ENCODE measurements at places on chromosomes 12 and 14.

- DNase-seq, result no peak
Measured at GRCh38 chr12:2944401-2945047, 14.7 kb upstream of the TEAD4 start.

GRCh38 chr12:31317471-31318395 is 8.2 kb downstream of the SINHCAF start:
- peak; percentile 6 for DNase-seq

- no peak for DNase-seq
Measured at GRCh38 chr14:85663256-85663655, 133.3 kb downstream of the FLRT2 start.

DNA sequence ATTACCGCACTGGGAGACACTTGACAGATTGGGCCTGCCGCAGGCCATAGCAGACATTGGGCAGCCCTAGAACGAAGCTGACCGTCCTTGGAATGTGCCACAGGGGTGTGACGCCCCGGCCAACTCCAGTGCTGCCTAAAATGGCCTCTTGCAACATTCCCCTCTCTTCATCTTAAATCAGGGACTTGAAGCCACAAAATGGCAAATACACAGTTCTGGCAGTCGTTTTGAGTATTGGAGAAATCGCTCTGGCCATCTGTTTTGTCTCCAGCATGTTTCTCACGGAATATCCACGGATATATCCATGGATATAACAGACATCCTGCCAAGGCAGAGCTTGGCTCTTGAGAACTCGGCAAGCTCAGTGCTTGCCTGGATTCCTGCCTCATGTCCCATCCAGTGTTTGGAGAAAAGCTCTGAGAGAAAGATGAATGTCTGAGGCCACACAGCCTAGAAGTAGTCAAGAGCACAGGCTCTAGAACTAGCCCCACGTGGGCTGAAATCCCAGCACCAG is 158.4 kb downstream of the CHST11 start:
- no peak for DNase-seq

DNA sequence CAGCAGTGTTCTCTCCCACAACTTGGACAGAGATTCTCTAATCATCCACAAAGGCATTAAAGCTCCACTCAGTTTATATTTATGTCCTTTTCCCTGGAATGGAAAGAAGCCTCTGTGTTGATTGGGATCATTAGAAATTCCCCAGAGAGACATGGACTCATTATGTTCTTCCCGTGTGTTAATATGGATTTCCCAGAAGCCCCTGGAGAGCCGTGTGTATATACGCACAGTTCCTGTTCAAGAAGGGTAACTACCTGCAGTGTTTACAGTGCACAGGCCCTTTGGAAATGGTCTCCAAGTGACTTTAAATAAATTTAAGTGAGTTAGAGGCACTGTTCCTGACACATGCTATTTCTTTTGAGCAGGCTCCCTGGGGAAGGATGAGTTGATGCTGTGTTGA is 428.0 kb upstream of the TMTC1 start:
- no peak for DNase-seq

DNA sequence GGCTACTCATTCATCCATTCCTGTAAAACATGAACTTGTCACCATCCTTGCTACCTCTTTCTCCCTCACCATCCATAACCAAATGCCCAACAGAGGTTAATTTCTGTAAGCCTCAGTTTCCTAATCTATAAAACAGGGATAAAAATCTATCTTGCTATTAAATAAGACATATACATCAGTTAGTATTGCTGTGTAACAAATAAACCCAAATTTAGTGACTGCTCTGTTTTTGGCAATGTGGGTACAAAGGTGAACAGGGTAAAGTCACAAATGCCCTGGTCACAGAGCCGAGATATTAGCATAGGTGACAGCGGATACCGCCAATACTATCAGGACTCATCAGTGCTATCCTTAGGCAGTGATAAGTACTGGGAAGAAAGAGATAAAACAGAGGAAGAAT is 3.6 kb upstream of the FBXO21 start:
- DNase-seq, result no peak

GRCh38 chr12:114400361-114400811 is 5.6 kb downstream of the TBX5 start:
- no peak for DNase-seq

GRCh38 chr12:121942145-121942718 is 23.8 kb downstream of the CFAP251 start:
- no peak for DNase-seq

DNA sequence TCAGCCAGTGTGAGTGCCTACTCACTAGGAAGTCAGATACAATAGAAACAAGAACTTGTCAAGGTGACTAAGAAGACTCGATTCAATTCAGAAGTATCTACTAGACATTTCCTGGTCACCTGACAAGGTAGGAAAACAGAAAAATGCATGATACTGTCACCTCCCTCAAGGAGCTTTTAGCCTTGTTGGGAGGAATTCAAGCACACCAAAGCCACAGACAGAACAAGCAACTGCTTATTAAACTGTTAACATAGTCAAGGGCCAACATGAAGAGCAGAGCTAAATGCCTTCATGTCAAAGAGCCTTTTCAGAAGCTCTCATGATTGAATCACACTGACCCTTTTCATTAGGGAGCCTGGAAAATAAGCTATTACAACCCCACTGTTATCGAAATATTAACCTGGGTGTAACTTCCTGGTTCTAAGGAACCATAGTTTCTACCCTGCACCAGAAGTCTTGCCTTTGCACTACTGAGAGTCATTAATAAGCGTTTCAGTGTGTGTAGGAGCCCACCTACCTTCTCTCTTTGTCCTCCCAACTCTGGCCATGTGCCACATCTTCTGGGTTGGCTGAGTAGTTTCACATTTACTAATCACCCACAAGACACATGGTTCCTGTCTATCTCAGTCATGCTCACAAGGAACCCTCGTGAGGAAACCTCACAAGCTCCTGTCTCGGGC is 31.0 kb upstream of the LGALS3 start:
- DNase-seq, result peak; percentile 85

GRCh38 chr14:52412426-52412825 is 98.3 kb downstream of the PTGER2 start:
- no peak for DNase-seq

DNA sequence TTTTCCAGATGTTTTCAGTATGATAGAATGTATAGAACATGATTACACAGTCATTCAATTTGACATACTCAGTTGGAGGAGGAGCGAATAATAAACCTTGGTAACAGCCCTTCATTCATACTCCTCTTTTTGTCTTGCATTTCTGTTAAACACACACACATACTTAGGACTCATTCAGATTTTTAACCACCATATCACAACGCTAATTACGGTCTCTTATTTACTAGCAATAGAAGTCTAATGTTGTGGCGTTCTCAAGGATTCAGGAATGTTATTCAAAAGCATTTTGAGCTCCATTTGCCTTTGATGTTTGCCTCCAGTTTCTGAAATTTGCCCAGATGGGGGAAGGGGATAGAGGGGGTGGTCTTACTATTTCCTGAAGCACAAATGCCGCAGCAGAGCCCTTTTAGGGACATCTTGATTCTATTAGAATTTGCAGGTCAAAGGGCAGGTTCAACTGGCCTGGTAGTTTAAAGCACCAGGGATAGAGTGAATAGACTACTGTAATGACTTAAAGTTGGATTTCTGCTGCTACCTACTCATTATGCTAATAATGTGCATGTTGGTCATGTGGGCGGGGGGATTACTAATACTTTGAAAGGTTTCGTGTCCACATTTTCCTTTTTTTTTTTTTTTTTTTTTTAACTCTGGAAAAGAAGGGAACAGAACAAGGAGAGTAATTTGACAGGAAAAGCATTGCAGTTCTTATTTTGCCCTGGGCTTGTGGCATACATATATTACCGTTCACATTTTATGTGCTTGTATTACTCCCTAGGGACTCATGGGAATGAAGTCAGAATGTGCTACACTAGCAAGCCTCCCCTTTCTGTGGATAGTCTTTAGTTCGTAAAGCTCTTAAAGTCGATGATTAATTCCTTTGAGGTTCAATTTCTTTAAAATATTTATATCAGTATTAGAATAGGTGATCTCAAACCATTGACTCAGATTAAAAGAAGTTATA is 226.8 kb downstream of the FBXL14 start:
- no peak for DNase-seq

GRCh38 chr12:66500841-66501240 is 178.0 kb downstream of the GRIP1 start:
- DNase-seq, result no peak

- no peak for DNase-seq
Measured at GRCh38 chr14:91225025-91225424, 19.5 kb downstream of the GPR68 start.

- no peak for DNase-seq
Measured at GRCh38 chr12:57993834-57994233, 52.5 kb downstream of the ATP23 start.

DNA sequence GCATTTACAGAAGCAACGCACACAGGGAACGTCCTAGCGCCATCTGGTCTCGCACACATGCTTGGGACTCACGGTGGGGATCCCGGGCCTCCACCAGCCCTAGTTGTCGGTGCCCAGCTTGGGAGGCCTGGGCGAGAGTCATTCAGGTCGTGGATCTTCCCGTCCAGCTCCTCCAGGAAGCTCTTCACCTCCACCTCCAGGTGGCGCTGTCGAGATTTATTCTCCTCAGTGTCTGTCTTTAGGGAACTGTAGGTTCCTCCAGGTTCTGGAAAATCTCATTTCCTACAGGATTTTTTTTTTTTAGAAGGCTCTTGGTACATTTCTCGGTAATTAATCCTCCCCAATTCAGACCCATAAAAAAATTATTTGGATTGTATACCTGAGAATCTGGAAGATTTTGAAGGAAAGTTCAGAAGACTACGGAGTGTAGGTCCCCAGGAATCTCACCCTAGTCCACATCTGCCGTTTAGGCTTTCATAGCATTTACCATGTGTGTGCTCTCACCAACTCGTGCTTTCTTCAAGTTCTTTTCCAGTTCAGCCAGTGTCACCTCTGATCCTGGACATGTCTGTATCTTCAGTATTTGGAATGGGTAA is 910.0 kb downstream of the TMEM121 start:
- DNase-seq, result peak; percentile 38

DNA sequence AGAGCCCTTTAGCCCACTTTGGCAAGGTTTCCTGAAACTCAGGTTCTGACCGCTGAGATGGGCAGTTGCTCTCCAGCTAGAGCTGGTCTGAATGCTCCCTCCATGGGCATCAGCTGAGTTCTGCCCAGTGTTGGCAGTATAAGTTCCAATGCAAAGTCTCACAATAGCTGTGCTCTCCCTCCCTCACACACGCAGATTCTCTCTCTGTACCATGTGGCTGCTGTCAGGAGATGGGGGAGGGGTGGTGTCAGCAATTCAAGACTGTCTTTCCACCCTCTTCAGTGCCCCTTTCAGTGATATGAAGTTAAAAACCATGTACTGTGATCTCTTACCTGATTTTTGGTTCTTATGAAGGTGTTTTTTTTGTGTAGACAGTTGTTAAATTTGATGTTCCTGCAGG is 164.3 kb upstream of the PLEKHA5 start:
- DNase-seq, result no peak

- DNase-seq, result no peak
Measured at GRCh38 chr14:58716706-58717105, 78.9 kb downstream of the DACT1 start.

DNA sequence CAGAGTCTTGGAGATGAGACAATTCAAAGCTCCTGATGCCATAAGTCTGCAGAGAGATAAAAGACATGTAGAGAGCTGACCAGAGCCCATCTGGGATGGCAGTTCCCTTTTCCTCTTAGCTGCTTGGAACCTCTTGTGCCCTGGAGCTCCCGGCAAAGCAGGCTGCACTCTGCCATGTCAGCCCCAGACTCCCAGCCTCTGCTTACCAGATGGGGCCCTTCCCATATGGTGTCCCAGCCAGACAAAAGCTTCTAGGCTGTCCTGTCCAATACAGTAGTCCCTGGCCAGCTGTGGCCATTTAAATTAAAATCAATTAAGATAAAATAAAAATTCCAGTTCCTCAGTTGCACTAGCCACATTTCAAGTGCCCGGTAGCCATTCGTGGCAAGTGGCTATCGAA is 303.9 kb downstream of the TTC6 start:
- no peak for DNase-seq

DNA sequence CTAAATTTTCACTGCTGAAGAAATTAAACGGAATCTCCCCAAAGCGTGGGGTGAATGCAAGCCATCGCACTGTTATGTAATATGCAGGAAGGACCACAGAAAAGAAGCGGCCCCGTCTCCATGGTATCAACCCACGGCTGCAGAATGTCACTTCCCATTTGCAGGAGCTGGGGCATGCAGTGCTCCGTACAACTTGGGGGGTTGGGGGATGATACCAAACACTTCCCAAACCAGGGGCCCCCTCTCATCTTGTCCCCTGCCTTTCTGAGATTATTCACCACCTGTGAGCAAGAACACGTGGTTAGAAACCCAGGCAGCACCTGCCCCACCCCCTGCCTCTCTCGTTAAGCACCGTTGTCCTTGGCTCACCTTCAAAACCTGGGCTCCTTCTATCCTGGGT is 505.1 kb upstream of the TMEM132C start:
- peak; percentile 82 for DNase-seq

DNA sequence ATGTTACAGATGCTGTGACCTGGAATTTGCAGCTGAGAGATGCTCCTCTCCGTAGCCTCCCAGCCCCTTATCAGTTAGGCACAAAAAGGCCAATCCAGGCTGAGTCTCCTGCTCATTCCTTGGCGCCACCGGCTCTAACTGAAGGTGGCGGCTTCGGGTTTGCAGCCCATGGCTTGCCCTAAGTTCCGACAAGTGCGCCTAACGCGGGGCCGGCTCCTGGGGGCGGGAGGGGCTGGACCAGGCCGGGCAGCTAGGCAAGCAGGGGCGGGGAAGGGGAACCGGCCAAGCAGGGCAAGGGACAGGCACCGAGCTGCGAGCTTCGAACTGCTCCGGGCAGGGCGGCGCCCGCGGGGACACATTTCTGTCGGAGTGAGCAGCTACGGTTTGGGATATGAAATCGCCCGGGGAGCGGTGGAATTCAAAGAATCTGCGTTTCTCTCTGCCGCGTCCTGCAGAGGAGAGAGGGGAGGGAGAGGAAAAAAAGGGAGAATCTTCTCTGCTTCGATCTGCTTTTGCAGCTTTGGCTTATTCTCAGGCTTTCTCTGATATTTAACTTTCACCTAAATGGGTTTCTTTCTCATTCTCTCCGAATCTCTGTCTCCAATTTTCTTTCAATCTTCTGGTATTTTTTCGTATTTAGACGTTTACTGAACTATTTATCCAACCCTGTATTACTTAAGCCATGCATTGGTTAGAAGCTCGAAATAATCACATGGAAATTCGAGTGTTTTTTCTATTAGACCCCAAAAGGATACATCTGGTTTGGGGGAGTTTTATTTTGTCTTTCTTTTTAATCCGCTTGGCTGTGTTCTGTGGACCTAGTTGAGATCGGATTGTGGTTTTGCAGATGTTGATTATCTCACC is 1.6 kb upstream of the HOXC12 start:
- no peak for DNase-seq

- DNase-seq, result no peak
Measured at GRCh38 chr12:105595440-105595839, 264.9 kb downstream of the C12orf75 start.
